ENCODE measurements at places on chromosomes 11 and 22. TPM values are rescaled to one million over a fixed set of nuclear protein-coding genes. Genes with fewer than 3 reads are reported as not detected.
A peak's percentile ranks its signal among the peaks of the same experiment; 100 is the strongest.

DNA sequence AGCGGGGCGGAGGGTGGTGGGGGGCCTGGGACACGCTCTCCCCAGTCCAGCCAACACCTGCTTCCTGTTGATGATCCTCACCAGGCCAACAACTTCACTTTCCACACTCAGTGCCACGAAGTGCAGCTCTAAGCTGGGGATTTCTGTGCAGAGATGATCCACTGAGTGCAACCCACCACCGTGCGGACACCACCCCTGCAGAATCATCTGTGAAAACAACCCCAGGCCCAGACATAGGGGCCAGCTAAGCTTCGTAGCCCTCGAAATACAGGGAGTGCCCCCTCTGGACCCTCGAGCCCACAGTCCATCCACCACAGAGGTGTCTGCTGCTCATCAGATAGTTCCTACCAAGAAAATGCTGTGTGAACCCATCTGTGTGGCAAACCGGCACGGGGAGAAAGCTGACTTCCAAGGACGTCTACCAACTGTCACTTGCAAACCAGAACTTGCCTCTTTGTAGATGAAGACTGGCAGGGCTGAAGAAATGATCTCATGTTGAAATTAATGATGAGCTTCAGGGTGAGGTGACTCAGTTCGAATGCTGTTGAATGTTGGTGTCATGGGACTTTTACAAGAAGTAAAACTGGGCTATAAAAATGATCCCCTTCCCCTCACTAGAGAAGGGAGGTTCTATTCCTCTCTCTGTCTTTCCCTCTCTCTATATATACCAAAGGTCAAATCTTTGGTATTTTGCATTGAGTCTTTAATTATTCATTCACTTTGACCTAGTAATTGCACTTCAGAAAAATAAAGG is 73.4 kb downstream of the MYEOV start:
- DNase-seq: peak; percentile 15

DNA sequence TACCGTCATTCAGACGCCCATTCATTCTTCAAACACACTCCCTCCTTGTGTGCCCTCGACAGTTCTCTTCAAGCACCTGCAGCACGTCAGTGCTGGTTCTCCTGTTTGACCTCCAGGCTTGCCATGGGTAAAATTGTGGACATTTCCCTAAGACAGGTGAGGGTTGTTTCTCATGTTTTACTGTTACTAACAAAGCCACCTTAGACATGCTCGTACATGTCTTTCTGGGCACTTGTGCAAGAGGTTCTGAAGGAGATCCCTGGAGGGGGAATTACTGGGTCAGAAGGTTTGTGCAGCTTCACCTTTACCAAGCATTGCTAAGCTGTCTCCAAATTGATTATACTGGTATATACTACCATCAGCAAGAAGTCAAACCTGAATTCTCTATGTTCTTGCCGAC is 189.7 kb upstream of the TMEM45B start:
- DNase-seq: no peak

The CLMP gene
- 0.13 TPM for polyA plus RNA-seq

GRCh38 chr22:32052244-32052643 is 9.2 kb downstream of the SLC5A1 start:
- no peak for DNase-seq

DNA sequence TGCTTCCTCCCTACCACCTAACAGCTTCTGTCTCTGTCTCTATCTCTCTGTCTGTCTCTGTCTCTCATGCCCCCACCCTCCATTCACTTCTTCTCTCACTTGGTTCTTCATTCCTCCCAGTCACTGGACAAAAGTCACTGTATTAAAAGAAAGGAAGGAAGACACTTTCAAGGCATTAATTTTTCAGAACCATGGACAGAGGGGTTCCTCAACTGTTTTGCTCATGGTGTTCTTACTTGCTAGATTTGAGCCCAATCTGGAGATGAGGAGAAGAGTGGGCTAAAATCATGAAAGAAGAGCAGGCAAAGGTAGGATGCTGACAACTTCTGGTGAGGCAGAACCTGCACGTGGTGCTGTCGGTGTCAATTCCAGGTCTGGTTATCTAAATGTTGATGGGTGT is 116.7 kb upstream of the LARGE1 start:
- no peak for DNase-seq

Measured in endothelial cell of umbilical vein (primary cell).